Retinal pigment epithelial cell (primary cell): ENCODE measurements at places on chromosomes 3 and 15.

- peak; percentile 24 for DNase-seq
Observed at GRCh38 chr3:119352863-119353527, 58.8 kb downstream of the ARHGAP31 start.

DNA sequence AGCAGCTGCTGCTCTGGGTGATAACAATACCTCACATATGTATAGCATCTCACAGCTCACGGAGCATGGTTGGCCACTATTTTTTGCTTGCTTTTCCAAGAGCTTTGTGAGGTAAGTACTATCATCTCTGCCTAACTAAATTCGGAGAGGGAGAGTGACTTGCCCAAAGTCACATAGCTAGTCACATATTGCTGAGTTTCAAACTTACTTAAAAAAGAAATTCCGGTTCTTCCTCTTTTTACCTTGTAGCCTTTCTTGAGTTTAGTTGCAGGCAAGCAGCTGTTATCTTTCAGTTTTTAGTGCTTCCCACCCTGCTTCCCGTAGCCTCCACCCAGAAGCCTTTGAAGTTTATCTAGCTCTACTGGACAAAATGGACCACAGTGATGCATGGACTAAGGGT lies 309.2 kb downstream of the PDCD6IP start:
- no peak for DNase-seq

- DNase-seq: no peak
Observed at GRCh38 chr3:21766002-21766401, 15.0 kb upstream of the ZNF385D start.

DNA sequence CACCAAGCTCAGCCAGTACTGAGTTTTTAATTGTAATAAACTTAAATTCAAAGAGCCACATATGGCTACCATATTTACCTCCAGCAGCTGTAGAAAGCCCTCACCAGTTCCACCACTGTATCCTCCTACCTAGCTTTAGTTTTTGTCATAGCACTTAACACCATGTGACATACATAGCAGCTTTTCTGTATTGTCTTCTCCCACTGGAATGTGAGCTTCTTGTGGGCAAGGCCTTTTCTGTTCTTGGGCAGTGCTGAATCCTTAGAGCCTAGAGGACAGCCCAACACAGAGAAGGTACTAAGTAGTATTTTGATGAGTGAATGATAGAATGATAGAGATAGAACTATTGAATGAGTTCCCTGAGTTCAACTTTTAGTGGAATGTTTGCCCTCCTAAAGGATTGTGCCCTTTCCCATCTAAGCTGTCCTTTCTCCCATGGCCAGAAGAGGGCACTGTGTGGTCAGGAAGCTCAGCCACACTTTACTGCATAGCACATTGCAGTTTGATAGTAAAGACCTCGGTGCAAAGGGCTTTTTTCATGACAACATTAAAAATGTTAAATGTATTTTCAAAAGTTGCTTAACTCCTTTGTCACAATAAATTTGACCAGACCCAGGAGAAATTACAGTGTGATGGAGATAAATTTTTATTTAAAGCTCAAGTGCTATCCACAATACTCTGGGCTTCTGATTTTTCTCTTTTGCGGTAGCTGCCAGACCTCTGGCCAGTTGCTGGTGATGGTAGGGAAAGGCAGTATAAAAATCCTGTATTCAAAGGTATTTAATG lies 115.8 kb downstream of the GHSR start:
- no peak for DNase-seq

- DNase-seq: no peak
Observed at GRCh38 chr3:134485075-134485717, 589 bp downstream of the ANAPC13 start.

GRCh38 chr15:91870876-91871537 lies 17.5 kb downstream of the SLCO3A1 start:
- DNase-seq: no peak

GRCh38 chr15:88115486-88116152 lies 140.9 kb downstream of the NTRK3 start:
- DNase-seq: no peak
